A172 (cell line): ENCODE measurements at places on chromosomes 12 and 14. TPM values are rescaled to one million over a fixed set of nuclear protein-coding genes. Genes with fewer than 3 reads are reported as not detected.

RHOJ gene
- total RNA-seq: 0.10 and 1.1 TPM in 2 replicates

KLRK1 gene
- total RNA-seq: not detected in 2 replicates

GNPNAT1 gene
- total RNA-seq: 21.3 and 78.2 TPM in 2 replicates

ERP27 gene
- total RNA-seq: not detected in 2 replicates

INHBC gene
- total RNA-seq: not detected in 2 replicates

OR11H12 gene
- total RNA-seq: not detected in 2 replicates

P2RX7 gene
- 1.9 and 3.8 TPM in 2 replicates for total RNA-seq

LPAR5 gene
- total RNA-seq: 2.5 TPM in 2 replicates

USP44 gene
- total RNA-seq: not detected in 2 replicates

AQP5 gene
- total RNA-seq: 0.07 TPM in 1 of 2 replicates, not detected in the other

RBM25 gene
- total RNA-seq: 41.9 and 53.7 TPM in 2 replicates

FBLN5 gene
- total RNA-seq: 2.6 and 8.6 TPM in 2 replicates

MEG3 gene
- not detected in 2 replicates for total RNA-seq

RERGL gene
- total RNA-seq: not detected in 2 replicates

C12orf56 gene
- total RNA-seq: 0.41 TPM in 1 of 2 replicates, not detected in the other

TAS2R50 gene
- total RNA-seq: not detected in 2 replicates

ENDOU gene
- total RNA-seq: not detected in 2 replicates

PLEKHD1 gene
- not detected in 2 replicates for total RNA-seq

MUCL1 gene
- total RNA-seq: not detected in 2 replicates

DEPDC4 gene
- total RNA-seq: 2.8 and 3.1 TPM in 2 replicates

SERPINA10 gene
- not detected in 2 replicates for total RNA-seq

CELA1 gene
- not detected in 2 replicates for total RNA-seq

KCNK10 gene
- total RNA-seq: not detected in 2 replicates

AICDA gene
- not detected in 2 replicates for total RNA-seq

CCDC197 gene
- total RNA-seq: not detected in 2 replicates

IGF1 gene
- 0.02 TPM in 1 of 2 replicates, not detected in the other for total RNA-seq

MYF5 gene
- not detected in 2 replicates for total RNA-seq
